Stimulated activated CD4-positive, alpha-beta T cell treated with anti-CD3 and anti-CD28 coated beads, Interleukin-15, amount 100 ng/mL, for 1 hour (primary cell): ENCODE measurements at places on chromosomes 4 and X.

- DNase-seq = no peak
Measured at GRCh38 chr4:79759793-79760192, 313.2 kb downstream of the ANTXR2 start.

- no peak for DNase-seq
Measured at GRCh38 chrX:74351760-74352159, 47.8 kb downstream of the ZCCHC13 start.

- no peak for DNase-seq
Measured at GRCh38 chr4:81359207-81359606, 112.5 kb downstream of the RASGEF1B start.

GRCh38 chrX:42930951-42931350 lies 153.0 kb upstream of the PPP1R2C start:
- DNase-seq = no peak

GRCh38 chrX:72685018-72685417 lies 29.1 kb downstream of the PHKA1 start:
- no peak for DNase-seq

DNA sequence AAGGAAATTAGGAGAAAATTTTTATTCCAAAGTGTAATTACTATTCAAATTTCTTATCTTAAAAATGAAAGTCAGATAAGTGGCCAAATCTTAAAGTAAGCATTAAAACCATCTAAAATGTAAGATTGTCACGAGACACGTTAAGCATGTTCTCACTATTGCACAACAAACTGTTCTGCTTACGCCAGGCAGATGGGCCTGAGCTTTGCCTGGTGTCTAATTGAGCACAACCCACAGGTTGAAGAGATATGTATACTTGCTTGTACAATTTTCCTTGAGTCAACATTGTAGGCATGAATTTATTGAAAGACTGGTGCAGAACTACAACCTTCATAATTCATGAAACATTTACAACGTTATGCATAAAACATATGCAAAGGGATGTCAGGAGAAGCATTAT lies 3.9 kb downstream of the RNF128 start:
- DNase-seq = no peak
